ENCODE measurements at places on chromosomes 16 and 17.

- DNase-seq = no peak
Observed at GRCh38 chr17:31249835-31250141, 47.3 kb downstream of the OMG start.

DNA sequence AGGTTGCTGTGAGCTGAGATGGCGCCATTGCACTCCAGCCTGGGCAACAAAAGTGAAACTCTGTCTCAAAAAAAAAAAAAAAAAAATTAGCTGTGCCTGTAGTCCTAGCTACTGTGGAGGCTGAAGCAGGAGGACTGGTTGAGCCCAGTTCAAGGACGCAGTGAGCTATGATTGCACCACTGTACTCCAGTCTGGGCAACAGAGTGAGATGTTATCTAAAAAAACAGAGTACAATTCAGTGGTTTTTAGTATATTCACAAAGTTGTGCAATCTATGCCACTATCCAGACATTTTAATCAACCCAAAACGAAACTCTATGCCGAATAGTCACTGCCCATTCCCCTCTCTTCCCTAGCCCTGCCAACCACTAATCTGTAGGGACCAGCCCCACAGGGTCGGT lies 25.1 kb downstream of the C16orf54 start:
- no peak for DNase-seq

DNA sequence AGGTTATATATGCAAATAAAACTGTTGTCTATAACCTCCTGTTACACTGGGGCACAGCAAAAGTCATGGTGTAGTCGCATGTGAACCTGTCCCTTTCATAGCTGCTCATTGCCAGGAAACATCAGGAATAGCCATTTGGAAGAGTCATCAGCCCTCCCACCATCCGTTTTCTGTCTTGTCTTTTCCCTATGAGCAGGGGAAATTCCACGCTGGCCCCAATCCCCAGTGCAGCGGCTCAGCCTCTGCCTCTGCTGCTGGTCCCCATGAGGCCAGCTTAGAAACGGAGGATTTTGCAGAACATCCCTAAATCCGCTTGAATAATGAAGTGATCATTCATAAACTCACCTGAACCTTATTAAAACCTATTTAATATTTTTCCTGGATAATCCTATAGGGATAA lies 10.5 kb downstream of the MAPT start:
- DNase-seq = no peak

DNA sequence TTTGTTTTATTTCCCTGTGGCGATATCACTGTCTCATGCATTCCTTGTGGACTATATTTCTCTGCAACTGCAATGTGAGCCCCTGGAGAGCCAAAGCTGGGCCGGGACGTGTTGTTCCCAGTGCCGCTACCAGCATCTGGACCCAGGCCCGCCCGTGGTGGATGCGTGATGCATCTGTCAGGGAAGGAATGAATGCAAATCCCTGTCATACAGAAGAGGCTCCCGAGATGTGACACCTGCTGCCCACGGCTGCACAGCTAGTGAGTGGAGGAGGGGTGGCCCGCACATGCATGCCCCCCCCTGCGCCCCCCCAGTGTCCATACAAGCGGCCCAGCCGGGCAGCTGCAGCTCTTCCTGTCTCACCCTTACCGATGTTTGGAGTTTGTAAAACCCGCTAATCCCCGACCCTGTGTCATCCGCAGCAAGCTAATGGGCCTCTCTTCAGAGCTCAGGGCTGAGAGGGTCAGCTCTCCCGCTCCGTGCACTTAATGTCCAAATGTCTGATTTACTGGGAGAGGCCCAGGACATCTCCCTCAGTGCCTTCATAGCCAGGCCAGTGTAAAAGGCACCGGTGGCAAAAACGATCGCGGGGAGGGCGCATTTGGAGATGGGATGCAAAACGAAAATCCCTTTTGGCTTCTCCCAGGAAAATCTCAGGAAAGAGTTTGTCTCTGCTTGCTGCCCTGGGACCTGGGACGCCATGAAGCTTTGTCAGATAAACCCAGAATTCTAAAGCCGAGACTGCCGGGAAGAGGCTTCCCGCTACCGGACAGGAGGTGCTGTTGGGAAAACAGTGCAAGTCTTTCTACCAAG lies 91.8 kb downstream of the FOXL1 start:
- no peak for DNase-seq

DNA sequence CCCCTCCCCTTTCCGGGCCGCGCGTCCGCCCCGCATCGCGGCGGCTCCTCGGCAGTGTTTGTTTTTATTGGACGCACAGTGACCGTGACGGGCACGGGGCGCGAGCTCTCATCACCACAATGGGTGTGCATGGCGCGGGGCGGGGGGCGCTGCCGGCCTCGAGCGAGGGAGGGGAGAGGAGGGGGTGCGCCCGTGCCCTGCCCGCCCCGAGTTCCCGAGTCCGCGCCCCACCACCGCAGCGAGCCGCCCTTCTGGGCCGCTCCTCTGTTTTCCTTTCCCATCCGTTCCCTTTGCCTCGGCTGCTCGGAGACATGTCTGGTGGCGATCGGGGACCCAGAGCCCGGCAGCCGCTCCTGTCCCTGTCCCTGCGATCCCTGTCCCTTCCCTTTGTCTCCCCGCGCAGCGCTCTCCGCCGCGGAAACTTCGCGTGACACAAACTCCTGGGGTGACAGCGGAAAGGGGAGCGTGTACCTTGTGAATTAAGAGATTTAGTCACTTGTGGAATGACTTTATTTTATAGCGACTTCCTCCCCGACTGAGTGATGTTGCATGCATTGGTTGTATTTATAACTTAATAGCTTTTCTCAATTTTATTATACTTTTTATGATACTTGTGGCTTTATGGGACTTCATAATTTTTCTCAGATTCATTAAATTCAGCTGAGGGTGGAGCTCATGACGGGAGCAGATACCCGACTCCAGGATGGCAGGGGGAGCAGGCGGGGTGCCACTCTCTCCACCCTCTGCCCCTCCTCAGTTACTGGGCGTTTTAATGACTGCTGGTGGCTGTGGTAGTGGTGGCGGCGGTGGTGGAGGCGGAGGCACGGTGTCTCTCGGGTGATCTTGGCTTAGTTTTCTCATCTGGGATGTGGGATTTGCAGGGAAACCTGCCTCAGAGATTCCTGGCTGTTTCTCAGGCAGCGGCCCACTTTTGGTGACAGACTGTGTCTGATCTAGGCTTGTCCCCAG lies 40.8 kb downstream of the MRM1 start:
- no peak for DNase-seq
